Osteoblast (primary cell): ENCODE measurements at places on chromosomes 5 and 9. TPM values are rescaled to one million over a fixed set of nuclear protein-coding genes. Genes with fewer than 3 reads are reported as not detected.

The SLC1A1 gene
- 20.0 and 25.7 TPM in 2 replicates for total RNA-seq

- no peak for DNase-seq
Measured at GRCh38 chr9:136546697-136547501, 1.1 kb upstream of the NOTCH1 start.

DNA sequence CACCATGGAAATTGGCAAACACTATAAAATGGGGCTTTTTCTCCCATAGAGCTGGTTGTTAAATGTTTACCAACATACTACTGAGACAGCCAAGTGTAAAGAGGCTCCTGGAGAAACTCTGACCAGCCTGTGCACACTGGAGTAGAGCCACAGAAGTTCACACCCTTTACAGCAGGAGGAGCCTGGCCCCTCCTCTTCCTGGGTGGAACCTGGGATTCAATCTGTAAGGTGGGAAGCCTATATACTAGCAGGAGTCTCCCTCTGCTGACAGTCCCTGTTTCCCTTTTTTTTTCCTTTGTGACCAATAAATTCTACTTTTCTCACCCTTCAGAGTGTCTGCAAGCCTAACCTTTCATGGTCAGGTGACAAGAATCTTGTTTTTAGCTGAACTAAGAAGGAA, 10.4 kb upstream of the SLC30A5 start:
- no peak for DNase-seq

DNA sequence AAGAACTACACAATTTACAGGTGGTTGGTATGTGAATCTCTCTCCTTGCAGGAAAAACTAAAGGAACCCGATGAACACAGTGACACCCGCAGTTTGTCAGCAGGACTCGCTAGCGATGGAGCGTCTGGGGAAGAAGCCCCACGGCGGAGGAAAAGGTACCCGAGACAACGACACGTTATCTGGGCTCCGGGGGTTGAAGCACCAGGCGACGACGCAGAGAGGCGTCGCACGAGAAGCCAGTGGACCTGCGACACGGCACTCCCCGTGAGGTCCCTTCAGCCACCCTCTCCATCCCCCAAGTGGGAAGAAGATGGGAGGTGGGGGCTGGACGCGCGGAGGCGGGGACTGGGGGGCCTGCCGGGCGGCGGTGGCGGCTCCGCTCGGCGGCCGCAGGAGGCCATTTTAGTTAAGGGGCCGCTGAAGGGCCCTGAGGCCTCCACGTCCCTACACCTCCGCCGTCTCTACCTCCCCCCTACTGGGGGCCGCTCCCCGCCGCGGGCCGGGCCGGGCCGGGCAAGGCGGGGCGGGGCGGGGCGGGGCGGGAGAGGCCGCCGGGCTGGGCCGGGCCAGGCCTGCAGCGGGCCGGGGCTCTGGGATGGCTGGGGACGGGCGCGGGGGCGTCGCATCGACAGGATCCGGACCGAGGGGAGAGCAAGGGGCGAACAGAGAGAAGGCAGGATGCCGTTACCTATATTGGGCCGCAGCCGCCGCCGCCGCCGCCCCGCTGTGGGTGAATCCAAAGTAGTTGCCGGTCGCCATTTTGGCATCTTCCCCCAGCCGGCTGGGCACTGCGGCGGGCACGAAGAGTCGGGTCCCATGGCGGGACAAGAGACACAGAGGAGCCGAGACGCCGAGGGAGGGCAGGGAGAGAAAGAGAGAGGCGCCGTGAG, 754 bp downstream of the ZFR start:
- peak; percentile 89 for DNase-seq

- DNase-seq, result no peak
Measured at GRCh38 chr9:4325113-4325512, 25.2 kb upstream of the GLIS3 start.

- no peak for DNase-seq
Measured at GRCh38 chr5:39019254-39019653, 54.9 kb downstream of the RICTOR start.

GRCh38 chr9:122133263-122133983, 26.2 kb downstream of the NDUFA8 start:
- peak; percentile 60 for DNase-seq

- peak; percentile 25 for DNase-seq
Measured at GRCh38 chr5:39505363-39505762, 80.6 kb upstream of the DAB2 start.

- no peak for DNase-seq
Measured at GRCh38 chr9:133576875-133577736, 32.1 kb downstream of the FAM163B start.

DNA sequence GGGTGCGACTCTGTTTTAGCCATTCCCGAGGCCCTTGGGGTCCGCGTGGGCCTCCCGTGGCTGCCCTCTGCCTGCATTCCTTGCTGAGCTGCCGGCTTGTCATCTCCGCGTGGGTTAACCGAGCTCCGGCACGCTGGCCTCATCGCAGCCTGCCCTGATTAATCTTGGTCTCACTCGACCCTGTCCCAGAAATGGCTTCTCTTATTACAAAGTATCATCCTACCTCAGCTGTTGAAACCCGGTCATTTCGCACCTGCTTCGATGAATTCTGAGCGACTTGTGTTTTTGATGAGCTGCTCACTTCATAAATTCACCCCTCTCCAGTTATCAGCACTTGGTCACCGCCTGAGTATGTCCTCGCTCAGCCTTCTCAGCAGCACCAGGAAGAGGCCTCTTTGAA, 123.5 kb upstream of the EGFLAM start:
- no peak for DNase-seq

DNA sequence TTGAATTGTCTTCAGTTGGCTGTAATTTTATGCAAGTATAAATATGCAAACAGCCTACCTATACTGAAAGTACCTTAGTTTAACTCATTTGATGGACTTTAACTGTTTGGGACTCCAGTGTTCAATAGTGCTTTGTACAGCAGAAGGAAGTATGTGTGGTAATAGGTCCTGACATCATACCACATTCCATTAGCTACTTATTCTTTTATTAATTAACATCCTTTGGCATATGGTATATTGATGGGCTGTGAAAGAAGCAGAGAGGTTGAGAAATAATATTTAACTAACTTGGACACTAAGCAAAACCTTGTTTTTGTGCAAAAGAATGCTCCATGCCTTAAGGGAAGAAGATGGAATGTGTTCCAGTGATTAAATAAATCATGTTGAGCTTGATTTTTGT, 97.6 kb upstream of the SEMA6A start:
- no peak for DNase-seq

- no peak for DNase-seq
Measured at GRCh38 chr5:10502578-10502977, 60.9 kb downstream of the ROPN1L start.

The CD274 gene
- 0.72 and 1.5 TPM in 2 replicates for total RNA-seq

DNA sequence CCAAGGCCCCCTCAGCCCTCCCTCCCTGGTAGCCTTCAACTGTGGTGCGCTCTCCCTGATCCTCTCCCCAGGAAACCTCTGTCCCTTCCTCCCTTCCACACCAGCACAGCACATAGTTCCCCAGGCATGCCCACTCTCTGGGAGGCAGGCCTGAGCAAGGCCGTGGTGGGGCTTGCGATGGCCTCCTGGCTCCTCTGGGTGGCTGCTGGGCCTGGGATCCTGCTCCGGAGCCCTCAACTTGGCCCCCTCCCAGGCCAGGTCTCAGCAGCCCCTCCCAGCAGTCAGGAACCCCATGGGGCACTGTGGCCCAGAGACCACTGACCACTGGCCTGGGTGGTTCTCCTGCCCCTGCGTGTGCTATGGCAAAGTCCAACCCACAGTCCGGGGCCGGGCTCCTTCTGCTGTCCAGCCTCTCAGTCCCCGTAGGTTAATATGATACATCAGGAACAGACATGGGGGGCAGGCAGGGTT, 125.8 kb downstream of the ZNF354C start:
- DNase-seq, result no peak

DNA sequence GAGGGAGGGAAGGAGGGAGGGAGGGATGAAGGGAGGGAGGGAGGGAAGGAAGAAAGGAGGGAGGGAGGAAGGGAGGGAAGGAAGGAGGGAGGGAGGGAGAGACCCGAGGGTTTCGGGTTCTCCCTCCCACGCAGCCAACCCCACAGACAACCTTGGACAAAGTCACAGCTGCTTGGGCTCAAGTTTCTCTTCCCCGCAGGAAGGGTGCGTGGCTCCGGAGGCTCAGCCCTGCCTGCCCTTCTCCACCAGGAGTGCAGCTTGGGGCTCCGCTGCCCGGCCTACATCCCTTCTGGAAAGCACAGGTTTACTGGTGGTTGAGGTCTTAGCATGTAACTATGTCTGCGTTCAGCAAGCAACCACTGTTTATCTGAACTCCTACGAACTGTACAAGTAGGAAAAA, 15.0 kb downstream of the SLC12A7 start:
- no peak for DNase-seq

- no peak for DNase-seq
Measured at GRCh38 chr9:7001571-7001970, 243.8 kb downstream of the KDM4C start.

- DNase-seq, result no peak
Measured at GRCh38 chr5:80141147-80141671, 106.1 kb downstream of the THBS4 start.

GRCh38 chr9:97803167-97804058, 49.6 kb upstream of the FOXE1 start:
- peak; percentile 97 for DNase-seq

The NR5A1 gene
- total RNA-seq, result not detected in 2 replicates

The ADAMTS2 gene
- total RNA-seq, result 144 and 203 TPM in 2 replicates
